GM03348 (cell line): ENCODE measurements at places on chromosomes 6 and 20.

GRCh38 chr6:126076992-126077664 lies 90.8 kb downstream of the TRMT11 start:
- DNase-seq = no peak

DNA sequence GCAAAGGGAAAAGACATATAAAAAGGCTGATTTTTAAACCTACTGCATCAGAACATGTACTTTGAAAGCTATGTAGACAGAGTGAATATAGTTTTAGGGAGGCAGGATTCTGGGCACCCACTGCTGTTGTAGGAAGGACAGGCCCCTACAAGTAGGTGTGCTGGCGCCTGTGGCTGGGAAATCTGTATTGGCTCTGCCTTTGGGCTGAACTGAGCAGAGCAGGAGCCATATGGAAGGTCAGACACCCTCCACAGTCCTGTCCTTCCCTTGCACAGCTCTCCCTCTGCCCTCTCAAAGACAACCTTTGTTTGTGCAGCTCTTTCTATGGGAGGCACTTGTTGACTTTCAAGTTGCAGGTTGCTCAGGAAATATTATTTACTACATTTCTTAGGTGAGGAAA lies 18.4 kb upstream of the ULBP3 start:
- no peak for DNase-seq

GRCh38 chr6:33708516-33709204 lies 2.8 kb downstream of the UQCC2 start:
- no peak for DNase-seq

- DNase-seq = no peak
Observed at GRCh38 chr6:129006724-129007514, 124.0 kb downstream of the LAMA2 start.

- DNase-seq = no peak
Observed at GRCh38 chr6:96621983-96622382, 59.1 kb downstream of the FHL5 start.

DNA sequence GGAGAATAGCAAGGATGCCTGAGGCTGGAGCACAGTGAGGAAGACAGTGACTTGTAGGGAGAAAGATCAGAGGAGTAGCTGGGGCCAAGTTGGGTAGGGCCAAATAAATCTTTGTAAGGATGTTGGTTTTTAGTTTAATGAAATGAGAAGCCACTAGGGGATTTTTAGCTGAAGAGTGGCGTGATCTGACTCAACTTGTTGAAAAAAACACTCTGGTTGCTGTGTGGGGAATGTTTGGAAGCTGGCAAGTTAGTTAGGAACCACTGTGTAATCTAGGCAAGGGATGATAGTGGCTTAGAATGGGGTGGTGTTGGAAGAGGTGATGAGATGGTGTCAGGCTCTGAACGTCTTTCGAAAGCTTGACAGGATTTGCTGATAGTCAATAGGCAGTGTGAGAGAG lies 176.1 kb upstream of the HDDC2 start:
- no peak for DNase-seq

- DNase-seq = peak; percentile 56
Observed at GRCh38 chr6:151014404-151015100, 149.1 kb downstream of the MTHFD1L start.

DNA sequence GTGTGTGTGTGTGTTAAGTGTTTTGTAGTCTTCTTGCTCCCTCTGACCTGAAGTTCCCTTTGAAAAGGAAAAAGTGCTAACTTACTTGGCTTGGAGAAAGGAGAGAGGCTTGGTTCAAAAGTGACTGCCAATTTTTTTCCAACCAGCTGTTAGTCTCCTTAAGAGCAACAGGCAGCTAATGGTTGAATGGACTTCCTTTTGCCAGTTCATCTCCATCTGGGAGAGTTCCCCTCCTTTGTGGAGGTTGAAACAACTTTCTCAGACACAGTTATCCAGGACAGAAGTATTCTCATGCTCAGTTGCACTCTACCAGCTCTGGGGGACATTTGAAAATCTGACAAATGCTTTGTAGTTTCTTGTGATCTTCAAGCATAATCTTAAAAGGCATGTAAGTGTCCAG lies 4.5 kb downstream of the RIPOR2 start:
- DNase-seq = peak; percentile 8

DNA sequence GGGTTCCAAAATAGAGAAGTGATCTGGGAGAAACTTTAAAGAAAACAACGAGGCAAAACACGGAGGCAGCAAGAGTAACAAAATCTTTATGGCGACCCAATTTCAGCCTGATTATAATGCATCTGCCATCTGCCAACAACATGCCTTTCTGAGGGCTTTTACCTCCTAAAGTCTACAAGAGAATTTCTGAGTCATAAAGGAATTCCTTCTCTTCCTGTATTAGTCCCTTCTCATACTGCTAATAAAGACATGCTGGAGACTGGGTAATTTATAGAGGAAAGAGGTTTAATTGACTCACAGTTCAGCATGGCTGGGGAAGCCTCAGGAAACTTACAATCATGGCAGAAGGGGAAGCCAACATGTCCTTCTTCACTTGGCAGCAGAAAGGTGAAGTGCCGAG lies 226.6 kb downstream of the HACE1 start:
- DNase-seq = peak; percentile 7

- DNase-seq = no peak
Observed at GRCh38 chr6:120447605-120448004, 886.7 kb downstream of the TBC1D32 start.

- no peak for DNase-seq
Observed at GRCh38 chr20:57133926-57134650, 132.4 kb downstream of the BMP7 start.

GRCh38 chr20:18851629-18852028 lies 38.0 kb downstream of the SCP2D1 start:
- DNase-seq = no peak

GRCh38 chr6:17349427-17349826 lies 44.0 kb upstream of the CAP2 start:
- DNase-seq = peak; percentile 12

DNA sequence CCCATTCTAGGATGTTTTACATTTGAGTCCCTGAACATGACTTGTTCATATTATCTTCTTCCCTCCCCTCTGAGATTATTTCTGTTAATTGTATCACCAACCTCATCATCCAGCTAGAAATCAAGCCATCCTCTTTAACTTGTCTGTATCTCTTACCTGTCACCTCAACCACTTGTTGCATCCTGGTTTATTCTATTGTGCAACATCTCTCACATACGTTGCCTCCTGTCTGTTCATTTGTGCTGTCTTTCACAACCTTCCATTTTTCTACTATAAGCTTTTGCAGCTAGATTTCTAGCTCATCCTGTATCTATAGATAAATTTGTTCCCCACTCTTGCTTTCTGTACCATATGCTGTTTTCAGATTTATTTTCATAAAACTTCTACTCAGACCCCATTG lies 183.7 kb downstream of the MCHR2 start:
- no peak for DNase-seq

DNA sequence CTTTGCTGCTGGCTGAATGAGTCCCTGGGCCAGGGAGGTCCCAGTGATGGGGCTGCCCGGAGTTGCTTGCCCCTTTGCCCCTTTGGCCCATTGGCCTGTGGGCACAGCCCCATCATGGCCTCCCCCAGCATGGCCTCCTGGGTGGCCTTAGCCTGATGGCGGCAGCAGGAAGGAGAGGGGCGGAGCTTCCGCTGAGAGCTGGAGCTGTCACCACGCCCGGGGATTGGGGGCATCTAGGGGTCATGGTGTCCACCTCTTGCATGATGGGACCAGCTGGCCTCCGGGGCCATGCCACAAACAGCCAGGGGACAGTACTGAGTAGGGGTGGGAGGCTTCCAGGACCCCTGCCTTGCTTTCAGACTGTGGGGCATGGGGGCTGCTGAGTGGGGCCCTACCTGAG lies 31.5 kb upstream of the GATA5 start:
- DNase-seq = no peak

GRCh38 chr6:113291751-113292445 lies 565.2 kb upstream of the MARCKS start:
- no peak for DNase-seq

DNA sequence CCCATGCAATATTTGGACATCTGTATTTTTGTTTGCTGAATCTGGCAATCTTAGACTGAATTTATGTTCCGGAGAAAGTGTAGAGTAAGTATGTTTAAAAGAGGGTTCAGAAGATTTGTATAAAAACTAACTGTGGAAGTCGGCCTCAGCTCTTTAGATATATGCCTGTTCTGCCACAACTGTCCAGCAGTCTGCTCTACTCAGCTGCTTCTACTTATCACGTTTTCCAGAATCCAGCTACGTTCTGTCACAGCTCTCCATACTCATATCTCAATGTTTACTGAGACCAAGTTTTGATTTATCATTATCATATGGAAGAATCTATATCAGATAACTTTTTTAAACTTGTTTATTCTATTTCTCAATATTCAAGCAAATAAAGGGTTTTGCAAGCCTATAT lies 721.3 kb downstream of the EYS start:
- no peak for DNase-seq

- DNase-seq = no peak
Observed at GRCh38 chr6:83960664-83961063, 72.9 kb upstream of the MRAP2 start.

GRCh38 chr6:6246544-6246943 lies 73.9 kb downstream of the F13A1 start:
- DNase-seq = no peak

DNA sequence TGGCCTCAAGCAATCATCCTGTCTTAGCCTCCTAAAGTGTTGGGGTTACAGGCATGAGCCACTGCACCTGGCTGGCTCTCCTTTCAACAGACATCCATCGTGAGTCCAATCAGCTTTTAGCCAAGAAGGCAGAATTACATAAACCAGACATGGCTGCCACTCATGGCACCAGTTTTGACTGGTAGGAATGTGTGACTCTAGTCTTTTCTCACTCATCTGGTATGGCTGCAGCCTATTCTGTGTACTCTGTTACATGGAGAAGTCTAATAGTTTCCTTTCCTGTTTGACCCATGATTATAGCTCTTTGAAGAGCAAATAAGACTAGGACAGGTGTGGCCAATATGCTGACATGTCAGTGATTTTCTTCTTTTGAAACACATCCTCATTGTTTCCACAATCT lies 27.0 kb upstream of the RNF144B start:
- DNase-seq = no peak

DNA sequence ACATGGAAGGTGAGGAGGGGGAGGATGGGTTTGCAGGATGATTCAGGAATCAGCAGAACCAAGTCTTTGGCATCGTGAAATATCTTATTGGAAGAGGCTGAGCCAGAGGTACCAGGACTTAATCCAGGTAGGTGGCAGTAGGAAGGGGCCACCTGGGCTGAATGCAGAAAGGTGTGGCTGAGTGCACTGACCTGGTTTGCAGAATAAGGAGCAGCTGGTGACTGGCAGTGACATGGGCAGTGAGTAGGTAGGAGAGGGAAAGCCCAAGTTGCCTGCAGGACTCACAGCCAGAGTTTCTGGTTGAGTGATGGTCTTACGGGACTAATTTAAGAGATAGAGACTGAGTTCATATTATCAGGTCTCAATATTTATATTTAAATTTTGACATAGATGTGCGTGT lies 1.1 kb upstream of the PBOV1 start:
- DNase-seq = no peak

DNA sequence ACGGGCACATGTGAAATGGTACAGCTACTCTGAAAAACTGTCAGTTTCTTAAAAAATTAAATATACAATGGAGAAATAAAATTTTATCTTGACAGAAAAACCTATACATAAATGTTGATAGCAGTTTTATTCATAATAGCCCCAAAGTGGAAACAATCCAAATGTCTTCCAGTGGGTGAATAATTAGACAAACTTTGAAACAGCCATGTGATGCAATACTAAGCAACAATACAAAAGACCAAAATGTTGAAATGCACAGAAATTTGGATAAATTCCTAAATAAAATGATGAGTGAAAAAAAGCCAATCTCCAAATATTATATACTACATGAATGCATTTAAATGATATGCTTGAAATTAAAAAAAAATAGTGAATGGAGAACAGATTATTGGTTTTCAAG lies 523.1 kb downstream of the HTR1B start:
- no peak for DNase-seq

DNA sequence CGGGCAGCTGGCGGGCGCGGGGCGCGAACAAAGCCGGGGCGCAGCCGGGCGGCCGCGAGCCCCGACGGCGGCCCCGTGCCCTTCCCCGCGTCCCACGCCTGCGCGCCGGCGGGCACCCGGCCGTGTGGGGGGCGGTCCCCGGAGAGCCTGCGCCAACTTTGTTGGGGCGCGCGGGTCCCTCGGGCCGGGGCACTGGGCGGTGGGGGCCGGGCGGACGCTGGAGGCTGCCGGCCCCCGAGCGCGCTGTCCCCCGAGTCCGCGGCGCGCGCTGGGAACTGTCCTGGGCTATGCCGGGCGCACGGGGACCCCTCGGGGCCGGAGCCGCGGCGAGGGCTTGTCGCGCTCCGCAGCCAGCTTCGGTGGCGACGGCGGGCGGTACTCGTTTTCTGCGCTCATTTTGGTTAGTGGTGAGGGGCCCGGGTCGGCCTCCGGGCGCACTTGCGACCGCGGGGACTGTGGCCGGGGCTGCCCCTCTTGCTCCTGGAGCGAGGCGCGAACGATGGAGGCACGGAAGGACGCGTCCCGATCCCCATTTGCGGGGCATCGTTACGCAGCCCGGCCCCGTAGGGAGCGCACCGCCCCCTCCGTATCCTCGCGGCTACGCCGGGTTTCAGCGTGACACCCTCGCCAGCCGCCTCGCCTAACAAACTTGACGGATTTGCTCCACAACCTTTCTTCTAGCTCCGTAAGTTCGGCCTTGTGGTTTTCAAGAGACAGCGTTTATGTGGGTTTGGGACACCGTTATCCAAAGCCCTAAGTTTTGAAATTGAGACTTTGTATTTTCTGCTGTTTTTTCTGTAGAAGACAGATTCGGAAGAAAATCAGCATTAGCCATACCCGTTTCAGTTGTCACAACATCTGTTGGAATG lies 622 bp downstream of the SS18L1 start:
- peak; percentile 89 for DNase-seq

DNA sequence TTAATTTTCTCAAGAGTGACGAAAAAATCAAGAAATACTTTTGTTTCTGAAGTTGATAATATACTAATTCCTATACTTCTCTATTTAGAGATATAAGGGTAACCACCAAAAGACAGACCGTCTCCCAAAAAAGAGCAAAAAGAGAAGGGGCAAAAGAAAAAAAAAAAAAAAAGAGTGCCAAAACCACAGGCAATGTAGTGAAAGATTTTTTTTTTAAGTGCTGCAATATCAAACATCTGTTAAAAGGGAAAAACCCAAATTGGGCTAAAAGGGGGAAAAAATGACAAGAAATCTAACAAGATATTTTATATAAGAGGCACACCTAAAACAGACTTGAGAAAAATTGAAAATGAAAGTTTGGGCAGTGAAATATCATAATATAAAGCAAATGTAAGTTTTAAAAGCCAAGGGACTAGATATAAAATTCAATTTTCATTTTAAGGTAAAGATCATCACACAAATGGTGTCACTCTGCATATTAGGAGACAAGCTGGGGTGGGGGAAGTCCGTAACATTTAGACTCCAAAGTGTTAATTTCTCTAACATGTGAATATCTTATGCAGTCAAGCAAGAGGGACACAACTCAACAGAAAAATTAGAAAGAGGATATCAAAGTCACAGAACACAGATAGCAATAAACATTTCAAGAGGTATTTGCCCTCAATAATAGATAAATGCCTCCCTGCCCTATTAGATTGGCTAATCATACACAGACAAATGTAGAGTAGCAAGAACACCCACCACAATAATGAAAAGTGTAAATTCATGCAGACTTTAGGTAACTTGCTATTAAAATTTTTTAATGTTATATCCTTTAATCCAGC lies 9.1 kb downstream of the C6orf52 start:
- DNase-seq = no peak
